ENCODE measurements at places on chromosomes 6 and 20. TPM values are rescaled to one million over a fixed set of nuclear protein-coding genes. Genes with fewer than 3 reads are reported as not detected.

DNA sequence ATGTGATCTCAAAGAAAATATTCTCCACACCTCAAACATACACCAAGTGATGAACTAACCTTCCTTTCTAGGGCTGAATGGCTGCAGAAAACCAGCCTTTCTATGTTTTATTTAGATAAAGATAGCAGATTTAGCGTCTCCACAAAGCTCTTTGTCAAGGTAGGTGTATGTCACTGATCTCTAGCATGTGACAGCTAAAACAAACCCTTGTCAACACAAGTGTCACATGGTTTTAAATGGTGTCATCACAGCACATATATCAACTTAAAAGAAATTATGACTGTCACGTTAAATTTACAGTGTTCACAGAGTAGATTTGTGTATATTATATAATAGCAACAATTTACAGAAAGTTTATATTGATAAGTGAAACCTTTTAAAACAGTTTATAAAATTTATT, 58.3 kb downstream of the TENT5A start:
- DNase-seq: no peak

GRCh38 chr6:167670938-167671338, 155.8 kb upstream of the AFDN start:
- DNase-seq: no peak

- no peak for DNase-seq
These were observed 526.4 kb downstream of the PRKN start for GRCh38 chr6:162200945-162201690.

- no peak for DNase-seq
These were observed 119.9 kb upstream of the TRAF3IP2 start for GRCh38 chr6:111725446-111726112.

- no peak for DNase-seq
These were observed 282.3 kb downstream of the CDH4 start for GRCh38 chr20:61534346-61534745.

DNA sequence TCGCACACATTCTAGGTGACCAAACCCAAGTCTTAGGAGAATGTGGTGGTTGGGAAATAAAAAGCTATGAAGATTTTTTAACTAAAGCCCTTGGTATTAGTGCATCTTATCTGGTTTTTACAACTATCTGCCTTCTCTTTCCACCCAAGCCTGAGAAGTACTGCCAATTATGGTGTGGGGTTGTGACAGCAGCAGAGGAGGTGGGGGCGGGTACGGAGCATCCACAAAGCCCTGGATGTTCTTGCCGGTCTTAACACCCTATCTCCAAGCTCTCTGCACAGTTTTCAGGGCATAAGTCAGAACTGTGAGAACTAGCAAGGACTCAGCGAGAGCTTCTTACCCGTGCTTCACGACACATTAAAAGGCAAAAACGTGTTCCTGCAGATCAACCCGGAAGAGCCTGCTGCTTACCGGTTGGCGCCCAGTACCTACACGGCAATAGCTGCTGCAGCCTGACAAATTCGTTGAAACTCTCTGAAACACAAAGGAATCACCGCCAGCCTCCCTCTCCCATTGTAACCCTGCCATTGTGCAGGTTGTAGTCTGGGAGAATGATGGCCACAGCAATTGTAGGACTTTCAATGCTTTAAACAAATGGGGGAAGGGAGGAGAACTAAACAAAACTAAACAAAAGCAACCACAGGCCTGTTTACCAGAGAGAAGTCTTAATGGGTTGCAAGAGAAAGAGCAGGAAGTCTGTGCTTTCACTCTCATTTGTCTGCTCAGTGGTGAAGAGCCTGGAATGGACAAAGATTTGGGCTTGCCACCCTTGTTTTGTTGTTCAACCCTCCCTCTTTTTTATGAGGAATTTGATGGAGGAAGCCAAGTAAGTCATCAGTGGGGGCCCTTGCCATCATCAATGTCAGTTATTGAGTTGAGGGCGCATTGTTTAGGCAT, 461.0 kb upstream of the JARID2 start:
- DNase-seq: no peak

- no peak for DNase-seq
These were observed 11.2 kb downstream of the CNBD2 start for GRCh38 chr20:35979544-35979943.

KIZ gene
- 40.5 TPM for total RNA-seq

FNDC11 gene
- total RNA-seq: under 0.01 TPM

HMGCLL1 gene
- 0.36 TPM for total RNA-seq
